ENCODE measurements at places on chromosomes 12 and 14. TPM values are rescaled to one million over a fixed set of nuclear protein-coding genes. Genes with fewer than 3 reads are reported as not detected.

SMCO2 gene
- total RNA-seq: not detected

RARG gene
- total RNA-seq: 26.1 TPM

GRCh38 chr12:20264608-20265114 lies 103.7 kb upstream of the PDE3A start:
- H3K27ac ChIP-seq: no peak overlapping the region
- no peak overlapping the region for H3K4me3 ChIP-seq
- no peaks in the 10 kb centered on the region for H3K36me3 ChIP-seq
- H3K4me1 ChIP-seq: peaks cover 8% of the 10 kb centered on the region

- peak overlapping the region; percentile 68 for H3K4me3 ChIP-seq
- DNase-seq: no peak
Measured at GRCh38 chr12:63843254-63843720, 1.2 kb upstream of the SRGAP1 start.

DNA sequence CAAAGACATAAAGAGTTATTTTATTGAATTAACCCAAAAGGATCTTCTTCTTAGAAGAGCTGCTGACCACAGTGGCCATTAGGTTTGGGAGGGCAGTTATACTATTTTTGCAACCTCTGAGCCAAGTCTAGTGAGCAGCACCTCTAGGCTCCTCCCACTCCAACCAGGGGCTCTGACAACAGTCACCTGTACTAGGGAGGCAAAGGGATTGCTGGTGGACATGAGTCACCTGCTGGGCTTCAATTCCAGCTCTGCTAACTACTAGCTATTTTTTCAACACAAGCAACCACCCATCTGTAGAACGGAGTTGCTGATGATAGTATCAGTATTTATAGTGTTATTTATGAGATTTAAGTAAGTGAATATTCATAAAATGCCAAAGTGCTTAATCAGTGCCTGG lies 166.0 kb downstream of the KLHL28 start:
- H3K36me3 ChIP-seq: no peaks in the 10 kb centered on the region
- DNase-seq: no peak
- H3K27ac ChIP-seq: no peak overlapping the region
- no peaks in the 10 kb centered on the region for H3K27me3 ChIP-seq

DNA sequence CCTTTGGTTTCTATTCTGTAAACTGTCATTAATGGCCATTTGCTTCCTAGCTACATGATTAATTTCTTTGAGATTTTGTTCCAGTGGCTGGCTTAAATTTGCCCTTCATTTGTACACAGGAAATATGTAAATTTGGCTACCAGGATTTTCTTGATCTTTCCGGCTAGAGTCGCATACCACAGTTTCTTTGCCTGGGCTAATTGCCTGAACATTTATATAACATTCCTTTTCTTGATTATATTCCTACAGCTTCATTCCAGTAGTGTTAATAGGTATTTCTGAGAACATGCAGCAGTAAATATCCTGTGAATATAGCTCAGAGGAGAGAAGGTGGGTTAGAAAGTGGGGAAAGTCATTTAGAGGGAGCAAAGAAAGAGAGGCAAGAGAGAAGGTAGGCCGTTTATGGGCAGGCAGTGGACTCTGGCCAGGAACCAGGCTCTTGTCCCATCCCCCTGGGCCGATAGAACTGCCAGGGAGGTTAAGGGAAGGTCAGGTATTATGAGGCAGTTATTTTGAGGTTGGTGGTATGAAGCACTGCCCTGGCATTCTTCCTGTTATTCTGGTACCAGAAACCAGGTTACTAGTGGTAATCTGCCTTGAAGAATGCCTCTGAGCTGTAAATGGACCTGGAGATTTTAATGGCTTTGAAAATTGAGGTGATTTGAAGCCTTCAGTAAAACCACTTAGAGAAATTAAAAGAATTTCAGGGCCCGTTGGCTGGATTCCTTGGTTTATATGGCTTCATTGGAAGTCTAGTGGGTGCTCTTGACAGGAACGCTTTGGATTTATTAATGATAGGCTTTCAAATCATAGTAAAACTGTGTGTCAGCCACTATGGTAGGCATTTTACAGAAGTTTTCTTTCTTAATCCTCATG lies 4.4 kb downstream of the RNF10 start:
- no peaks in the 10 kb centered on the region for H3K27me3 ChIP-seq
- peaks cover 84% of the 10 kb centered on the region for H3K4me1 ChIP-seq
- no peak for DNase-seq
- peak overlapping the region; percentile 84 for H3K4me3 ChIP-seq

DNA sequence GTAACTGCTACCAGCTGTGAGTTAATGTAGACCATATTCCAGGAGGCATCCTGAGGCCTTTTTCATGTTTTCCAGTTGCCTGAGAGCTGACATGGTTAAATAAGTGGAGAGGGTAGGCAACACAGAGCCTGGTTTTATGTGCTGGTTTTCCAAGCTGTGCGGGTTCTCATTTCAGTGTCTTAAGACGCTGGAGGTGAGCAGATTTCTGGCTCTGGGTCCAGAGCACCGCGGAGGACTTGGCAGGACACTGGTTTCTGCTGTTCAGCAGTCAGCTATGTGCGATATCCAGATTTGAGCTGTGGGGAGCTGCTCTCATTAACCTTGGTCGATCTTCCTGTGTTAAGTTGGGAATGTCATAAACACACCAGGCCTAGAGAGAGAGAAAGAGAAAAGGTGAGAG lies 680.8 kb downstream of the BCL11B start:
- peak; percentile 60 for DNase-seq
- H3K36me3 ChIP-seq: no peaks in the 10 kb centered on the region
- no peaks in the 10 kb centered on the region for H3K4me1 ChIP-seq
- H3K27me3 ChIP-seq: no peaks in the 10 kb centered on the region
- H3K27ac ChIP-seq: no peak overlapping the region

DNA sequence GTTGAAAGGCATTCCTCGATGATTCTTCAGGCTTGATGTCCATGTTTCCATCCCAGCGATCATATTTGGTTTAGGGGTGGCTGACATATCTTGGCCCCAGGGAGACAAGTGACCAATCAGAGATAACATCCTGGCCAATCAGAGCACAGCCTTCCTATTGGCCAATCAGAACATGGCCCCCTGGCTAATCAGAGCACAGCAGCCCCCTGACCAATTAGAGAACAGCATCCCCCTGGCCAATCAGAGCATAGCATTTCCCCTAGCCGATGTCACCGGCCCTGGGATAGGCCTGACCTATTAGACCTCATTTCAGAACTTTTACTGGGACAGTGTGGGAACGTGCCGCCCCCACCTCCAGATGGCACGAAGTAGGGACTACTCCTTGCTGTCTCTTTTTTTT lies 182.2 kb downstream of the AACS start:
- DNase-seq: no peak
- no peaks in the 10 kb centered on the region for H3K4me1 ChIP-seq
- H3K36me3 ChIP-seq: no peaks in the 10 kb centered on the region
- no peak overlapping the region for H3K4me3 ChIP-seq
- H3K27me3 ChIP-seq: no peaks in the 10 kb centered on the region
- H3K27ac ChIP-seq: no peak overlapping the region

DNA sequence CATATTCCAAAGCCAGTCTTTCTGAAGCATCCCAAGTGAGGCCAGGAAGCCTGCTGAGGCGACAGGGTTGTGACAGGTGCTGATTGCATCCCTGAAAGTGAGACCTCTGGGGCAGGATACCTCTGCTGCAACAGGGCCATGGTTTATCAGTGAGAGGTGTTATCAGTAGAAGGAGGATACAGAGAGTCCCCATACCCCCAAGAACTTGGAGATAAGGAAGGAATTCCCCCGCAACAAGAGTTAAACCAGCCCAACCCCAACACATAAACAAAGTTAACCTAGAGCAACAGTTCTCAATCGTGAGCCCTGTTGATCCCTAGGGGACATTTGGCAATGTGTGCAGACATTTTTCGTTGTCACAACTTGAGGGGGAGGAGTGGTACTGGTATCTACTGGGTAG lies 233.1 kb upstream of the NOS1 start:
- H3K4me3 ChIP-seq: no peak overlapping the region
- no peak overlapping the region for H3K27ac ChIP-seq
- no peak for DNase-seq
- no peaks in the 10 kb centered on the region for H3K27me3 ChIP-seq
- no peaks in the 10 kb centered on the region for H3K36me3 ChIP-seq

Data from esophagus muscularis mucosa (tissue), 4 donors.